HTR-8/SVneo (cell line): ENCODE measurements at places on chromosomes 3 and 15.

DNA sequence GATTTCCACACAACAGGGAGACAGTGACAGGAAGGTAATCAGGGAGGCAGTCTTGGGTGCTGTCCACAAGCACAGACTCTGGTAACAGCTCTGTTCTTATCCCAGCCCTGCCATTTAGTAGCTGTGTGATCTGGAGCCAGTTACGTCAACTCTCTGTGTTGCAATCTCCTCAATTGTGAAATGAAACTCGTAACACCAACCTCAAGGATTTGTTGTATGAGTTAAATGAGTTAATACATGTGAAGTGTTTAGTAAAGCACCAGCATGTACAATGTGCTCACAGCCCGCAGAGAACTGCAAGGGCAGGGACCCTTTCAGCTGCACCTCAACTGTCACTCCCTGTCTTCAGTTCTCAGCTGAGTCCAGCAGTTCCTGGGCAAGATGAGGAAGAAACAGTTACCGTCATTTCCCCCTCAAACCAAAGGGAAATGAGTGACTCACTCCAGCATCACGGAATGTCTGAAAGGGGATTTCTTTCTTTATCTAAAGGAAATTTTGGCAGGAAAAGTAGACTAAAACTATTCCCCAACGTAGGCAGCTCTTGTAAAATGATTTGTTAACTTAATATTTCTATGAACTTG lies 39.9 kb upstream of the MB21D2 start:
- no peak for DNase-seq

- DNase-seq = peak; percentile 48
Observed at GRCh38 chr3:161423911-161424522, 52.7 kb upstream of the SPTSSB start.

GRCh38 chr3:101838691-101839090 lies 10.6 kb upstream of the NFKBIZ start:
- no peak for DNase-seq

- no peak for DNase-seq
Observed at GRCh38 chr3:144189044-144189443, 217.4 kb downstream of the DIPK2A start.

GRCh38 chr15:67047149-67047661 lies 18.2 kb upstream of the SMAD3 start:
- no peak for DNase-seq

DNA sequence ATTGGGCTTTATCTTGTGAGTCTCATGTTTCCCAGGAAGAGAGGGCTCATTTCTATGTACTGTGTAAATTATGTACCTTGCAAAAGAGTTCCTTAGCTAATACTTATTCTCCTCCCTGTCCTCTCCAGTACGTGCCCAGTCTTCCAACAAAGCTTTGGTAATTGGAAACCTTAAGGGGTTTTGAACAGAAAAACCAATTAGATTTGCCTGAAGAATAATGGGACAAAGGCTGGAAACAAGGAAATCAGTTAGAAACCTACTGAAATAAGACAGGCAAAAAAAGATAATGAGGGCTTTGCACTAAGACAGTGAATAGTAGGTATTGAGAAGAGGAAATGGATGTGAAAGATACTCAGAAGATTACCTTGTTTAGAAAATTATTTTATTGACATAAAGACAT lies 82.5 kb downstream of the SPRED1 start:
- no peak for DNase-seq

DNA sequence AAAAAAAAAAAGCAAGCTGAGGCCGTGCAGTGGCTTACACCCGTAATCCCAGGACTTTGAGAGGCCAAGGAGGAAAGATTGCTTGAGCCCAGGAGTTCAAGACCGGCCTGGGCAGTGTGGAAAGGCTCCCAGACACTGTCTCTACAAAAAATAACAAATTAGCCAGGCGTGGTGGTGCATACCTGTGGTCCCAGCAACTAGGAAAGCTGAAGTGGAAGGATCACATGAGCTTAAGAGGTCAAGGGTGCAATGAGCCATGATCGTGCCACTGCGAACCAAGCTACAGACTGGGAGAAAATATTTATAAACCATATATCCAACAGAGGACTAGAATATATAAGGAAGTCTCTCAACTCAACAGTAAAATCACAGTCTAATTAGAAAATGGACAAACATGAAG lies 10.0 kb downstream of the KLHDC8B start:
- DNase-seq = no peak

DNA sequence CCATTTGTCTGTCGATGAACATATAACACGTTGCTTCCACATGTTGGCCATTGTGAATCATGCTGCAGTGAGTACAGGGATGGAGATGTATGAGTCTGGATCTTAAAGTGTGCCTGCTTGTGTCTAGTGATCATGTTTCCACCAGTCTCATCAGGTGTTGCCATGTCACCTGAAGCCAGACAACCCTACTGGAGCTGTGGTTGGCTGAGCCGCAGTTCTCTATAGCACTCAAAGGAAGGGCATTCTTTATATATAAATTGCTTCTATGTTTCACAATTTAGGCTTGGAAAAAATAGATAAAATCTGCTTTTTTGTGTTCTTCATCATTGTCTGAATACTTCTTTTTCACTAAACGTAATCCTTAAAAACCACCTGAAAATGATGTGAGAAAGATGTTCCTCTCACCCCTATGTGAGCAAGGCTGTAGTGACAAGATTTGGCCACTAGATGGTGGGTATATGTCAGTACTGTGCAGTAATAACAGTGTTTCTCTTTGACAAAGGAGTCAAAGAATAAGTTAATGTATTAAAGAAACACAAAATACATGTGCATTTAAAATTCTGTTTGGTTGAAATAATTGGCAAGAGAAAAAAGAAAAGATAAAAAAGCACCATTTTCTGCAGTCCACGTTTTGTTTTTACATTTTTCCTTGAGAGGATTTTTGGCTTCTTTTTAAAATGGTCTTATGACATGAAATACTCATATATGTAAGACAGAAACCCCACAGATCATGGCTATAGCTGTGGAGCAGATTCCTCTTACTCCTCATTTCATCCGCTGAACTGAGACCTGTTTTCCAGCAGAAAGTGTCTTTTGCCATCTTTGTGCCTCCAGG lies 394.5 kb upstream of the DPPA4 start:
- DNase-seq = peak; percentile 24

DNA sequence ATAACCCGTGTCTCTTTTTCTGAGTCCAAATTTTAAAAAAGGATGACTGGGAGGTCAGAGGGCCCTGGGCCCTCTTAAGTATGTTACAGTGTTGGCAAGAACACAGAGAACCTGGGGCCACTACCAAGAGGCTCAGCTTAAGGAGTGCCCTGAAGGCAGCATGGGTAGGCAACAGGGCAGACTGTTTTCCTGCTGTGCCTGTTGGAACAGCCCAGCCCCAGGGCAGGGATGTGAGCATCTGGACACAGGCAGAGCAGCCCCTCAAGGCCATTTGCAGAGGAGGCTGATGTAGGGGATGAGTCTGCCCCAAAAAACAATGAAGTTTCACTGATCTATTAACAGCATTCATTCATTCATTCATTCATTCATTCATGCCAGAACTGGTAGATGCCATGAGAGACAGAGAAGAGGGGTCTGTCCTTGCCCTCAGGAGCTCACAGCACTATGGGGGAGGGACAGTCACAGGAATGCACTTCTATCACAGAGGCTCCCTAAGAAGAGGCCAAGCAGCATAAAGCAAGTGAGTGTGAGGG lies 2.2 kb upstream of the LTF start:
- DNase-seq = no peak

GRCh38 chr15:60006203-60006862 lies 2.2 kb downstream of the FOXB1 start:
- no peak for DNase-seq

GRCh38 chr15:70474471-70475406 lies 288.6 kb downstream of the UACA start:
- peak; percentile 80 for DNase-seq

DNA sequence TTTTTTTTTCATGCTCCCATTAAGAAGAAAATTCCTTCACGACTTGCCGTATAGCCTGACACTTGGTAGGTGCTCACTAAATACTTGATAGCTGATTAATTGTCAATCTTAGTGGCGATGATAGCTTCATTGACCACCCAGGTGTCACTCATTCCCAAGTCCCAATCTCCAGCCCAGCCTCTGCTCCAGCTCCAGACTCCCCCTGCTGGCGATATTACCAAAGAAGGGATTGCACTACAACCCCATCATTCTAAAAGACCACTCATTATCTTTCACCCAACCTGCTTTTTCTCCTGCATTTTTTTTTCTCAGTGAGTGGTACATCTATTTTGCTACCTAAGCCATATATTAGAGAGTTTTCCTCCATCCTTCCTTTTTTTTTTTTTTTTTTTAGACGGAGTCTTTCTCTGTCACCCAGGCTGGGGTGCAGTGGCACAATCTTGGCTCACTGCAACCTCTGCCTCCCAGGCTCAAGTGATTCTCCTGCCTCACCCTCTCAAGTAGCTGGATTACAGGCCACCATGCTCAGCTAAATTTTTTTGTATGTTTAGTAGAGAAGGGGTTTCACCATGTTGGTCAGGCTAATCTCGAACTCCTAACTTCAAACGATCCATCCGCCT lies 19.5 kb upstream of the COMMD2 start:
- DNase-seq = peak; percentile 55

GRCh38 chr3:141448606-141449220 lies 38.1 kb upstream of the RASA2 start:
- no peak for DNase-seq

GRCh38 chr3:136818191-136818768 lies 646 bp upstream of the SLC35G2 start:
- peak; percentile 91 for DNase-seq

DNA sequence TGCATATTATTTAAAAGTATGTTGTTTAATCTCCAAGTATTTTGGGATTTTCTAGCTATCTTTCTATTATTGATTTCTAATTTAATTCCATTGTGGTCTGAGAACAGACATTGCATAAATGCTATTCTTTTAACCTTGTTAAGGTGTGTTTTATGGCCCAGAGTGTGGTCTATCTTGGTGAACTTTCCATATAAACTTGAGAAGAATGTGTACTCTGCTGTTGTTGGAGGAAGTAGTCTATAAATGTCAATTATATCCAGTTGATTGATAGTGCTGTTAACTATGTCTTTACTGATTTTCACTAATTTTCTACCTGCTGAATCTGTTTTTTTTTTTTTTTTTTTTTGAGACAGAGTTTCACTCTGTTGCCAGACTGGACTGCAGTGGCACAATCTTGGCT lies 180.9 kb downstream of the ZNF621 start:
- DNase-seq = no peak

DNA sequence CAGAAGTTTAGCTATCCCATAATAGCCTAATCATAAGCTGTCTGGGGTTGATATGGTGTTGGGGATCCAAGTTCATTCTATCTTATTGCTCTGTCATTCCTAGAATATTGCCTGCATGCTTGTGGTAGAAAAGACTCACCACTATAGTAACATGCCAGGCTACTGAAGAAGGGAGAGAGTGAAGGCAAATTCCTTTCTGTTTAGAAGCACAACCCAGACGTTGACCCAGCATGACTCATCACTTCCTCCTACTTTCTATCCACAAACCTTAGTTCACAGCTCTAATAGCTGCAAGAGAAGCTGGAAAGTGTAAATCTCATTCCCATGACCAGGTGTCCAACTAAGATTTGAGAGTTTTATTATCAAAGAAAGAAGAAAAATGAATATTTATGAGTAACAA lies 57.8 kb upstream of the NMD3 start:
- peak; percentile 67 for DNase-seq

GRCh38 chr3:46029953-46030543 lies 2.8 kb upstream of the XCR1 start:
- DNase-seq = no peak

- no peak for DNase-seq
Observed at GRCh38 chr3:169602482-169602881, 61.0 kb downstream of the MECOM start.

GRCh38 chr15:66566963-66567531 lies 1.2 kb upstream of the LCTL start:
- peak; percentile 78 for DNase-seq
